Activated CD8-positive, alpha-beta memory T cell treated with anti-CD3 and anti-CD28 coated beads, Interleukin-2, amount 10 ng/mL, durations not matched to agents 7 days and 5 days (primary cell): ENCODE measurements at places on chromosomes 11 and 22.
A peak's percentile ranks its signal among the peaks of the same experiment; 100 is the strongest.

DNA sequence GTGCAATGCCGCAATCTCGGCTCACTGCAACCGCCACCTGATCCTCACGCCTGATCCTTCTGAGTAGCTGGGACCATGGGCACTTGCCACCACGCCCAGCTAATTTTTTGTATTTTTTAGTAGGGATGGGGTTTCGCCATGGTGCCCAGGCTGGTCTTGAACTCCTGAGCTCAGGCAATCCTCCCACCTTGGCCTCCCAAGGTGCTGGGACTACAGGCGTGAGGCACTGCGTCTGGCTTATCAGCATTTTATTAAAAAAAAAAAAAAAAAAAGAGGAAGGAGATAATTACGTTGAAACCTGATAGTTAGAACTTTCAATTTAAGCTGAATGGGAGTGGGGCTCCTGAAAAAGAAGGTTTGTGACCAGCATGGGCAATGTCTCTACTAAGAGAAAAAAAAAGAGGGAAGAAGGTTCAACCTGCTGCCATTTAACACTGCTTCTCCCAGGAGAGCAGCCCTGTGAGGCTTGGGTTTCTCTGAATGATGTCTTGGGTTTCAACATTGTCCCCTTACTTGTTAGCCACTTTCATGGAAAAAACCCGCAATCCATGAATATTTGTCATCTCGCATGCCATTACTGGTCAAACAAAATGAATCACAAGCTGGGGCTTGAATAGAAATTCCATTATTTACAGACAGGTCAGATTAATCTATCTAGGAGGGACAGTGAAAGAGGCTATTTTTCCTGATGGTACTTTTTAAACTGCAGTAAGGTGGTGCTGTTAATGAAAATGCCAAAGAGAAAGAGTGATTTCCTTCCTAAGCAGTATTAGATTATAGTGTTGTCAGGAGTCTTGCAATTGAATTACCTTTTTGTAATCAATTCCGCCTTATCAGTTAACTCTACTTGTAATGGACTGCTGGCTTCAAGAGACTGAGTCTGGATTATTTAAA is 72.5 kb downstream of the PACS1 start:
- DNase-seq = no peak

- DNase-seq = no peak
Measured at GRCh38 chr11:47514825-47515647, 37.9 kb downstream of the CELF1 start.

- DNase-seq = no peak
Measured at GRCh38 chr11:1074244-1075221, at the start of gene MUC2. Gene MUC2, plus strand, starts transcription at chr11:1074874.

DNA sequence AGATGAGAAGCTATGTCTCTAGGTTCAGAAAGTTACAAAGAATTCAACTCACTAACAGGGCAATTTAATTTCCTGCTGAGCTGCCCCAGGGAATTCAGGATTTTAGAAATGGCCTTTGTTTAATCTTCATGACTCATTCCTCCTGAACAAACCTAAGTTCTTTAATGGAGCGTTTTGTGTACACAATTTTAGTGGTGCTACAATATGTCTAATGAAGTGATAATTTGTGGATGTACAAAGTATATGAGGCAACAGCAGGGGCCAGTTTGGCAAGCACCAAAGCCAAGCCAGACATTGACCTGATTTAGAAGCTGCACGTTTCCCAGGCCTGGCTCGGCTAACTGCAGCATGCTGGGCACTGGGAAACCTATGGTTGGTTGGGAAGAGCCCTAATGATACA is 34.4 kb upstream of the HEPHL1 start:
- no peak for DNase-seq

DNA sequence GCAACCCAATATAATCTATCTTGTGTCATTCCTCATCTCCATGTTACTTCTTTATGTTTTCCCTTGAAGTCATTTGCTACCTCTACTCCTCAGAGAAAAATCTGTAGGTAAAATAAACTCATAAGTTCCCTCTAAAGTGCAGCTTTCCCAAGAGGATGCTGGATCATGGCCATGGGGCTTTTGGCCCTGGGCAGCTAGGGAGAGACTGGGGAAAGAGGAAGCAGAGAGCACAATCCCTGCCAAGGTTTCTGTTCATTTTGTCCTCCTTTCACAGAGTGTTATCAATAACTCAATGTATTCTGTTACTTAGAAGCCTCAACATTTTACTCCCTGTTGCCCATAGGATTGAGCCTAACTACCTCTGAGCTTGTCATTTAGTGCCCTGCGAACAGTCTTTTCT is 9.0 kb downstream of the RNF121 start:
- no peak for DNase-seq

GRCh38 chr11:62656796-62657429 is 3.8 kb upstream of the INTS5 start:
- DNase-seq = no peak

- DNase-seq = no peak
Measured at GRCh38 chr11:22234743-22235142, 41.9 kb downstream of the ANO5 start.

- DNase-seq = no peak
Measured at GRCh38 chr22:48432781-48433518, 1394.7 kb downstream of the BRD1 start.

GRCh38 chr11:25057861-25058260 is 561.0 kb downstream of the LUZP2 start:
- no peak for DNase-seq

GRCh38 chr22:46052331-46052771 is 75.4 kb upstream of the WNT7B start:
- DNase-seq = no peak

DNA sequence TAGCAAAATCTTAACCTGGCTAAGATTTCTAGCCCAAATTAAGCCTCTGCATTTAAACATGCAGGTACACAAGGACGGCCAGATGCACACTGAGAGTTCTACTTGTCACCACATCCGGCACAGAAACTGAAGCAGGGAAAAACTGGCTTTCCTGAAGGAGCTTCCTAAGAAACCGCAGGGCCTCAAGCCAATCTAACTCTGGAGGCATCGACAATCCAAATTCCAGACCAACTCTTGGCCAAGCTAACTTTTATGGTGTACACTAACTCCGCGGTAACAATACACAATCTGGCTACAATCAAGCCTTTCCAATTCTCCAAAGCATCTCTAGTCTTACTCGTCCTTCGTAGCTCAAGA is 1.2 kb downstream of the MSANTD2 start:
- DNase-seq = peak; percentile 46

DNA sequence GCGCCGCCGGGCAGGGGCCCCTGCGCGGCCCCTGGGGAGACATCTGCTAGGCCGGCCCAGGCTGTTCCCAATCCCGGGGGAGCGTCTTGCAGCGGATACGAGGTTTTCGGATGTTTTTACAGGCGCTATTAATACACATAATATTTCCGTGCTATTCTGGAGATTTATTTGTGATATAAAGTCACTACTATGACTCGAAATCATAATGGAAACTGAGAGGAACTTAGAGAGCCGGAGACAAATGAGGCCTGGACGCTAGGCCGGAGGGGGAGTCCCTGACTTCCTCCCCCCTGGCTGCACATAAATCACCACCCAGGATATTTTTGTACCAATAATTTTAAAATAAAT is 91.7 kb upstream of the ANO1 start:
- DNase-seq = no peak

GRCh38 chr11:93838967-93839366 is 11.5 kb downstream of the VSTM5 start:
- DNase-seq = no peak

DNA sequence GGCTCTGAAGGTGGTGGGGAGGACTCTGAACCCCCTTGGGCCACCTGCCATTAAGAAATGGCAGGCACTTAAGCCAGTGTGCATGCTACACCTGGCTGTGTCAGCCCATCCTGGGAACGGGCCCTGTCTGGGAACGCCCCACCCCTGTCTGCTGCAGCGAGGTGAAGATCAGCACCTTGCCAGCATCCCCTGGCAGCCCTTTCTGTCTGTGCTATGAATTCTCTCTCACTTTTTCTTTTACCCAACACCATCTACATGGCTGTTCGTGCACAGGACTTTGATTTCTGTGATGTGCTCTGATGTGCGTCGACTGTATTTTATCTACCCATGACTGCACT is 452.9 kb upstream of the B3GAT1 start:
- DNase-seq = no peak

DNA sequence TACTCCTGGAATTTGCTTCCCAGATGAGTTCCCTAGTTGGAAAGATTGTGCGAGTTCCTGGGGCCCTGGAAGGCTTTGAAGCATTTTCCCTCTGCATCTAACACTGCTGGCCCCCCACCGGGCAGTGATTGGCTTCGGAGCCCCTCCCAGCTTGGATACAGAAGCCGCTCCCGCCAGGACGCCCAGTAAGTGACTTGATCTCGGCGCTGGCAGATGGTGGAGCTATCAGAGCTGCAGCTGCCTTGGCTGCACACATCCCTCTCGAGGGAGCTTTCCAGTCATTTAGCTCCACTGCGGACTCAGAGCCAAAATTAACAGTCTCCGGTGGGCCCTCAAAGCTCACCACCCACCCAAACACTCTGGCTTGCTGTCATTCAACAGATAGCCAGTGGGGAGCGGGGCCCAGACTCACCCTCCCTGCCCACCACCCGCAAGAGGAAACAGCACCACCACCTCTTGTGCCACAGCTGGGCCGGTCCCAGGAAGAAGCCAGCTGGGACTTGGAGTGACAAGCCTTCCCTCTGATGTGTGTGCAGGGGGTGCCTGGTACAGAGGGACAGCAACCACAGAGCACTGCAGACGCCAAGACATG is 162.3 kb downstream of the TRIM29 start:
- no peak for DNase-seq

GRCh38 chr22:48366591-48366990 is 1461.1 kb downstream of the BRD1 start:
- no peak for DNase-seq

DNA sequence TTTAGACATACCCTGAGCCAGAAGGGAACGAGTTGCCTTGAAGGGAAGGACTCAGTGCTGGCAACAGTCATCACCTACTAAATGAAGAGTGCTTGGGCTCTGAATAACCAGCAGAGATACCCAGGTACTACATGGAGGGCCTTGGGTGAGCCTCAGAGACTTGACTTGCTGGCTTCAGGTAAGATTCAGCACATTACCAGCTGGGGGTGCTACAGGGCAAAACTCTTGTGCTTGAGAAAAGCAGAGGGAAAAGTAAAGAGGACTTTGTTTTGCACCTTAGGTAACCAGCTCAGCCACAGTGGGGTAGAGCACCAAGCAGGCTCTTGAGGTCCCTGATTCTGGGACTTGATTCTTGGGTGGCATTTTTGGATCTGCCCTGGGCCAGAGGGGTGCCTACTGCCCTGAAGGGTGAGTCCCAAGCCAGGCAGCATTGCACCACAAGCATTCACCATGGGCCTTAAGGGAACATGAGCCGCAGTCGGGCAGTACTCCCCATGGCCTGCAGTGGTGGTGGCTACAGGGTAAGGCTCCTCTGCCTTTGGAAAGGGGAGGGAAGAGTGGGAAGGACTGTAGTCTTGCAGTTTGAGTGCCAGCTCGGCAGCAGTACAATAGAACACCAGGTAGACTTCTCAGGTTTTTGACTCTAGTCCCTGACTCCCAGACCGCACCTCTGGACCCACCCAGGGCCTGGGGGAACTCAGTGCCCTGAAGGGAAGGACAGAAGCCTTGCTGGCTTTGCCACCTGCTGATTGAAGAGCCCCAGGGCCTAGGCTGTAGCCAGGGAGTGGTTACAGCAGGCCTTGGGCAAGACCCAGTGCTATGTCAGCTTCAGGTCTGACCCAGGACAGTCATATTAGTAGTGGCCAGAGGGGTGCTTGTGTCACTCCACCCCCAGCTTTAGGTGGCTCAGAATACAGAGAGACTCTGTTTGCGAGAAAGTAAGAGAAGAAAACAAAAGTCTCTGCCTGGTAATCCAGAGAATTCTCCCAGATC is 22.7 kb upstream of the PLEKHA7 start:
- no peak for DNase-seq

DNA sequence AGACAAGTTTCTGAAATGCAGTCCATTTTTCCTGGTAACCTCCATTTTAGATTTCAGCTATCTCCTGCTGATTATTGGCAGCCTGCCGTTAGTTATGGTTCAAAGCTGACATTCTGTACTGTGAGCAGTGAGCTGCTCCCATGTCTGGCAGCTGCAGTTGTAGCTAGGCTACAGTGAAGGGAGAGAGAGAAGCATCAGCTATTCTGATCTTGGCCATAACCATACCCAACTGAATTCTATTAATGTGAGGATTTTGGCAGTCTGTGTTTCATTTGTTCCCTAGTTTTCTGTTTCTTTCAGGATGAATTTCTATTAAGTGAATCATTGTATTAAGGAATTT is 33.4 kb downstream of the SIK2 start:
- no peak for DNase-seq

- DNase-seq = no peak
Measured at GRCh38 chr22:27247701-27248434, 553.7 kb downstream of the MN1 start.

DNA sequence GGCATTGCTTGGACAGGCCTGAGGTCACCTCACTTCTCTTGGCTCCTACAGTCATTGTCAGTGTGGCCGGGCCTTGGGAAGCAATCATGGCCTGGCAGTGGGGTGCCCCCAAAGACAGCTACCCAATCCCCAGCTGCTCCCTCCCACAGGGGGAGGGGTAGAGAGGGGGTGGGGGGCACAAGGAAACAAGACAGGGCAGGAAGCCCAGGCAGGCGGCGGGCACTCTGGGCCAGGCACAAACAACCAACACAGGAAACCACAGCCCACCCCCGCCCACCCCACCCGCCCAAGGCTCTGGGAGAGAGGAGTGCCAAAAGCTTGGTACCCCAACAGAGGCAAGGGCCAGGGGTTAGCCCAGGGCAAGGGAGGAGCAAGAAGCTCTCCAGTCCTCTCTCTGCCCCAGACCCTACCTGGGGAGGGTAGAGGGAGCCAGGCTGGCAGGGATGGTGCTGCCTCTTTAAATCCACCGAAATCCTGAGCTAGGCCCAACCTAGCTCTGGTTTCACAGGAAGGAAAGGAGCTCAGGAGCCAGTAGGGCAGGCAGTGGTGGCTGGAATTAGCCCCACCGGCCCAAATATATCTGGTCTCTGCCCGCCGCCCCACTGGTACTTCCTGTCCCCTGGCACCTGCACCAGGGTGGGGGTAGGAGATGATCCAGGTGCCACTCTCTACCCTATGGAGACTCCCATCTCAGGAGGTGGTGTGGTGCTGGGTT is 12.2 kb downstream of the BCL9L start:
- DNase-seq = peak; percentile 60

DNA sequence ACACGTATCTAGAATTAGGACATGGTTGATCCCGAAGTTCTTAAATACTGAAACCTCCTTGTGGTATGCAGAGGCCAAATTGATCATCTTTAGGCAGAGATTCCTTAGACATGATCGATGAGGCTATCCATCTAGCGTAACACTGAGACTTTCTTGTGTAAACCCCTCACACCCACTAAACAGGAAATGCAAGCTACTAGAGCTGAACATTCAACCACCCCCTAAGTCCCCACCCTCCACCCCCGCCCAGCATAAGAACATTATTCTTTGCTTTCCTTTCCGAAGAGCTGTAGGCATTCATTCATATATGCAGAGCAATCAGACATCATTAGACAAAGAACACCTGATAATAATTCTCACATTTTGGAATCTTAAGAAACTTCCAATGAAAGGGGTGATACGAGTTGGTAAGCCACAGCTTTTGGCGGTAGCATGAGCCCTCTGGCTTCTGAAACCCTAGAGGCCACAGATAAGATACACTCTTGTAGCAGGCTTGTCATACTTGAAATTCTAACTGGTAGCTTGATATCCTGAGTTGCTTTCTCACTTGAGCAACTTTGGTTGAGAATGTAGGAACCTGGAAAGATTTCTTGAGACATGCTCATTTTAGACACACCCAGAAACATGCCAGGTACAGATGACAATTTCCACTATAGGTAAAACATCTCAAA is 42.2 kb downstream of the FLI1 start:
- DNase-seq = peak; percentile 70

GRCh38 chr11:68692871-68693483 is 8.6 kb downstream of the GAL start:
- no peak for DNase-seq
